ENCODE measurements at places on chromosomes 2 and 18.

DNA sequence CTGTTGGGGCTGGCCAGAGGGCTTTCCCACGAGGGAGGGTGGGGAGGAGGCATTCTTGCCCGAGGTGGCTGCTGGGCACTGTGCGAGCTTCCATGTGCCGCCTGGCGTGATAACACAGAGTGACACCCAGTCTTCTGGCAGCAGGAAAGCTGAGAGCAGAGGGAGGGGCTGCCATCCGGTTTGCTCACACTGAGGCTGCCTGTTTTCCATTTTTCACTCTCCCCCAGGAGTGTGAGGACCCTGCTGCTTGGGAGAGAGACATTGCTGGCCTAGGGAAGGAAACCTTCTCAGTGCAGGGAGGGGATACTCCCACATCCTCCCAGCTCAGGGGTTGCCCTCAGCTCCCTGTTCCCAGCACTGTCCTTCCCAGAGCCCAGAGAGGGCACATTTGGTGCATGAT, 73.1 kb downstream of the INHBB start:
- no peak for DNase-seq

GRCh38 chr18:50135903-50136302, 59.0 kb downstream of the MYO5B start:
- DNase-seq, result no peak

GRCh38 chr2:108325756-108326155, 37.1 kb downstream of the SULT1C2 start:
- no peak for DNase-seq

GRCh38 chr2:38390947-38391346, 13.9 kb upstream of the ATL2 start:
- DNase-seq, result no peak

- no peak for DNase-seq
These were observed 48.2 kb upstream of the B3GNT2 start for GRCh38 chr2:62147610-62148301.

GRCh38 chr2:121705958-121706357, 30.7 kb downstream of the NIFK start:
- DNase-seq, result no peak

DNA sequence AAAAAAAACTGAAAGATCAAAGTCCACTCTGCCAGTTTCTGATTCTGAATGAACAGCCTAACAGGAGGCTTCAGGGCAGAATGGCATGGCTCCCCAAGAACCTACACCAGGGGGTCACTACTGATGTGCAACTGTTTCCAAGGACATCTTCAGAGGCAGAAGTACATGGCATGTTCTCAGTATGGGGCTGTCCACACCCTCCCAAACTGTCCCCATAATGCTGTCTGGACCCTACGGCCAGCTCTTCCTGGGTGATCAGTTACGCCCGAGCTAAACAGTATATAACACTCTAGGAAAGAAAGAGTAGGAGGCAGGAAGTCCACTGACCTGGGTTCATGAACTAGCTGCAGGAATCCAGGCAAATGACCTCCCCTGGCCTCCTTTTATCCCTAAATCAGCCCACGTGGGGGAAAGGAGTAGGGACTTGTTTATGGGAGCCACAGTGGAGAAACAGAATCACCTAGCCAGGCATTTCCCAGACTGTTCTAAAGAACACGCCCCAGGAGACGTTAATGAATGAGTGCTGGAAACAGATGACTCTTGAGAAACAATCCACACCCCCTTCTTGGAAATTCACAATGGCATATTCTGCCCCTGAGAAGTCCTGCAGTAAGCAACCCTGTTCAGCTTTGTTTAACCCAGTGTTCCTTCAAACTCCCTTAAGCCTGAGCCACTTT, 2.5 kb downstream of the TMBIM1 start:
- no peak for DNase-seq

DNA sequence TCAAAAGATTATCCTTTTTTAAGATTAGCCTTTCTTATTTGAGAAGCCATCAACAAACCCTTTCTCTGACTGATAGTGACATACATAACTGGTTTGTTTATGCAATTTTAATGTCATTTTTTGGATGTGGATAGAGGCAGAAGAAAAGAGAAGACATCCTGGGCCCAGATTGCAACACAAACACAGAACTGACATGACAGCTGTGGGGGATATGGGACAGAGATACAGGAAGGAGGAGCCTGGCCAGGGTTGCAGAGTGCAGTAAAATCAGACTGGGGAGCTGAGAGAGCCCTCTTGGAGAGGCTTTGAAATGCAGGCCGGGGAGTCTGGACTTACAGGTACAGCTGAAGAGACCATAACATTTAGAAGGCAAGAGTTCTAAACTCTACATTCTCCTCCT, 65.1 kb downstream of the SIGLEC15 start:
- DNase-seq, result no peak

DNA sequence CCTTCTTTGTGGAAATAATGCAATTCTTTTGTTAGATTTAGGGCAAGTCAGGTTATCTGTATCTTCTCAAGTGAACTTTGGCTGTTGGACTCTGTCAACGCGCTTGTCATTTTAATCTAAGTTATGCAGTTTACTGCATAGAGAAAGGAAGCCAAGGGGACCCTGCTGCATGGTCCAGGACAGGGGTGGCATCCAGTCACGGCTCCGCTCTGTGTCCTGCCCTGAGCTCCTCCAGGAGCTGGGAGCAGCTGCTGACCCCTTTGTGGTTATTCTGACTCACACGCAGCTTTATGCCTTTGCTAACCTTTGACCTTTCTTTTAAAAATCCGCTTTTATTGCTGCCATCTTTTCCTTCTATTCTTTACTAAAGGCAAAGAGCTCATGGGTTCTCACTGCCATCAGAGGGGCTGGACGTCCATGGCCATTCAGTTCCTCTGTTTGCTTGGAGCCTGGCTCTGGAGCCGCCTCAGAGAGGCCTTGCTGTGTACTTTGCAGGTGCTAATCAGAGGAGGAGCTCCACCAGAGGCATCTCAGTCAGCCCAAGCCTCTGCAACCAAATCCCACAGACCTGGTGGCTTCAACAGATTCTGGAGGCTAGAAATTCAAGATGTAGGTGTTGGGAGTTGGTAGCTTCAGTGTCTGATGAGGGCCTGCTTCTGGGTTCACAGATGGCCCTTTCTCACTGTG, 39.3 kb downstream of the SNTG2 start:
- no peak for DNase-seq

Measured in stimulated activated CD4-positive, alpha-beta T cell treated with anti-CD3 and anti-CD28 coated beads, Interleukin-1b, Interleukin-23, amount 100 ng/mL, for 1 hour (primary cell).